NCI-H187 (cell line): ENCODE measurements at places on chromosomes 3 and 15.

- DNase-seq = no peak
Measured at GRCh38 chr3:53162672-53163443, 1.8 kb downstream of the PRKCD start.

DNA sequence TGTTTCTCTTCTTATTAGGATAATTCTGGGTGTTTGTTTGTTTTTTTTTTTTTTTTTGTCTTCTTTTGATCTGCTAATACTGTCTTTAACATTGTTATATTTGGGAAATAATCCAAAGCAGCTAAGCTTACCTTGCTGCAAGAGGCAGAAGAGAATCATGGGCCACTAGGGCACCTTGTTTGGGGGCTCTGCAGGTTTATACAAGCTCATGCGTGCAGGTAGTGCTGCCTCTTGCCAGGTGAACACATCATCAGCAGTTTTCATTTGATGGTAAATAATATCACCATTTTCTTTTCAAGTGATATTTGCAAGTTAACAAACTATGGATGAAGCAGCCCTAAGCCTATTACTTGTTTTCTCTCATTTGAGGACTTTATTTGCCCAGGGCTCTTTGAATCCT is 37.9 kb downstream of the MAP3K13 start:
- DNase-seq = no peak

- no peak for DNase-seq
Measured at GRCh38 chr3:172321035-172321434, 127.2 kb downstream of the GHSR start.

DNA sequence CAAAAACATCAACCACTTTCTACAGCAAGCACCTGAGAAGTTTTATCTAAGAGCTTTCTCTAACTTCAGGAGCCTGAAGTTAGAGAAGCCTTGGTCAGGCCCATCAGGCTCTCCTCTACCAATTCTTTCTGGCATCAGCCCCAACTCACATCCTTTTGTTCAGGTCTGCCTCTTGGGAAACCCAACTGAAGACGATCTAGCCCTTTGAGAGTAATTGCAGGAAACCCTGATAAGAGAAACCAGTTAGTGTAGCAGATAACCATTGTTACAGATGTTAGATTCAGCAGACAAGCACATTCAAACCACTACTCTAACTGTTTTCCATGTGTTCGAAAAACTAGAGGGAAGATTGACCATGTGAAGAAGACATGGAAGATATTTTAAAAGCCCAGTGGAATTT is 27.0 kb upstream of the DYNC1LI1 start:
- DNase-seq = no peak

GRCh38 chr15:85282504-85283115 is 97.8 kb upstream of the AKAP13 start:
- DNase-seq = no peak

- no peak for DNase-seq
Measured at GRCh38 chr3:97579365-97579764, 185.2 kb upstream of the ARL6 start.

DNA sequence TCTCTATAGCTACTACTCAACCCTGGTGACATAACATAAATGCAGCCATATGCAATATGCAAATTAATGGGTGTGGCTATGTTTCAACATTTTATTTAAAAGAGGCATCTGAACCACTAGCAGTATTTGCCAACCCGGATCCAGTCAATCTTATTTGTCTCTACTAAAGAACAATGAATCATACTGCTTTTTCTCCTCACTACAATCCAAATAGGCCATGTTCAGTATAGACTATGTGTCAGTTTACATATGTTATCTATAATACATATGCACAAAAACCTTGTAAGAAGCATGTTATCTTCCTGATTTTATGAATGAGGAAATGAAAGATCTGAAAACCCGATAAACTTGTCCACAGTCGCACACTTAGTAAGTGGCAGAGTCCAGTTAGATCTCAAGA is 125.7 kb downstream of the STAG1 start:
- no peak for DNase-seq

DNA sequence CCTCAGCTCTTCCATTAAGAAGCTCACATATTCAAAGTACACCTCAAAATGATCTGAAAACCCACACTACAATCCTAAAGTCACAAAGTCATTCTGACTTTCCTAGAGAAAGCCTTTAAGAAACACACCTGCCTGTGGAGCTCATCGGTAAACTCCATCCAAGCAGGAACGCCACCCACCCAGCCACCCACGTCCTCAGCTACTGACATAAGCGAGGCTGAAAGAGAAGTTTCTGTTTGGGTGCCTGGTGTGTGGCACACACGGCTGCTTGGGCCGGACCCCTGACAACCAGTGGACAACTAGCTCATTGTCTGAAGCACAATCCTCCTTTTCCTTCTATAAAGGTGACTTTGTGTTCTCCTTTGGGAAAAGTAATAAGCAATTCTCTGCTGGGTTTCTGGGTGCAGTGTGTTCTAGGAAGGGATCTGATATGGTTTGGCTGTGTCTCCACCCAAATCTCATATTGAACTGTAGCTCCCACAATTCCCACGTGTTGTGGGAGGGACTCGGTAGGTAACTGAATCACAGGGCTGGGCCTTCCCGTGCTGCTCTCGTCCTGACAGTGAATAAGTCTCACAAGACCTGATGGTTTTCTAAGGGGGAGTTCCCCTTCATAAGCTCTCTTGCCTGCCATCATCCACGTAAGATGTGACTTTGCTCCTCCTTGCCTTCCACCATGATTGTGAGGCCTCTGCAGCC is 26.1 kb downstream of the FAM174B start:
- DNase-seq = no peak

DNA sequence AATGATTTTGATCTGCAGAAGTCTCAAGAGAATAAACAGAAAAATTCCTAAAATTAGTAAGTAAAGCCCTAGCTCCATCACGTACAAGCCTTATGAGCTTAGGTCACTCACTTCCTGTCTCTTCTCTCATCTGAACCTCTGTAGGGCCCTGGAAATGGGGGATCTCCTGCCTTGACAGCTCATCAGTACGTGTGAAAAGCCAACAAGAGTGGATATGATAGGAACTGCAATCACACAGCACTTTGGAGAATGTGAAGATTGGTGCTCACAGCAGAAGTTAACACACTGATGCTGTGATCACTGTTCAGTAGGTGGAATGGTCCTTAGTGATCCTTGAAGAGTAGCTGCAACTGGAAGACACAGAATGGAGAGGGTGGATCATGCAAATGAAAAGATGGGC is 27.8 kb upstream of the ALDH1L1 start:
- DNase-seq = no peak

DNA sequence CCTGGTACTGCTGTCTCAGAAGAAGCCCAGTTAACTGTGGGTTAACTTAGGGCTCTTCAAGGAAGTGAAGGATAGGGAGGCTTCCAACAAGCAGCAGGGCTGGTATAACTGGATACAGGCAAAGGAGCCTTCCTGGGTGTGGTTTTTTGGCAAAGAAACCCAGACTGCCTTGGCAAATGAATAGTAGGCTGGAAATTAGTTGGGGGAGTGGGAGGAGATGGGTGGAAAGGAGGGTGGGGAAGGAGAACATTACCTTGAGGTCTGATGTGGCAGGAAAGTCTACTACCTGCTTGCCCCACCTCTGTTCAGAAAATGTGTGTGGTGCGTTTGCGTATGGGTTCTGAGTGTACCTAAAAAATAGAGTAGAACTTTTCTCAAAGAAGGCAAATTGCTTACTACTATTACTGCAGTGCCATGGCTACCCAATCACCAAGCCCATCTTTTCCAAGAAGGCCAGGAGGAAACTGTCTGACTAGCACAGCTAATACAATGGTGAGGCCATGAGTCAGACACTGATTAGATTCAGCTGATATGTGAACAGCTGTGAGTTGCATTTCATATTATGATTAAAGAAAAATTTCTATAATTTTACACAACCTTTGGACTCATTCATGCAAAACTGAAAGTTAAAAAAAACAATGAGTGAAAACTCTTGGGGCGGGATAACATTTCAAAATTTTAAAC is 55.2 kb downstream of the SPTSSB start:
- no peak for DNase-seq

- DNase-seq = no peak
Measured at GRCh38 chr3:36403661-36404060, 23.4 kb downstream of the STAC start.

DNA sequence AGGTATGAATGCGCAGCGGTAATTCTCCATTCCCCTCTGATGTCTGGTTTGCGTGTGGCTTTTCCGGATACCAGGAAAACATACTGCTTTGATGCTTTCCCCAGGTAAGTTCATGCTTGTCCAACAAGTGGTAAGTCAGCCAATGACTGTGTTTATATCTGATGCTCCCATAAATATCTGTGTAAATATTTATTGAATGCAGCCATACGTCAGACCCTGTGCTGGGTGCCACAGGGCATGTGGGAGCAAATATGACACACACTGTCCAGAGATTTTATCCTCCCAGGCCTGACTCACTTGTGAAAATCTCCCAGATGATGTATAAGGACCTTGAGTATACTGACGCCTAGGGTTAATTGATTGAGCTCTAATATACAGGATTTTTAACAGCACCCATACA is 29.6 kb upstream of the CEMIP start:
- DNase-seq = no peak

DNA sequence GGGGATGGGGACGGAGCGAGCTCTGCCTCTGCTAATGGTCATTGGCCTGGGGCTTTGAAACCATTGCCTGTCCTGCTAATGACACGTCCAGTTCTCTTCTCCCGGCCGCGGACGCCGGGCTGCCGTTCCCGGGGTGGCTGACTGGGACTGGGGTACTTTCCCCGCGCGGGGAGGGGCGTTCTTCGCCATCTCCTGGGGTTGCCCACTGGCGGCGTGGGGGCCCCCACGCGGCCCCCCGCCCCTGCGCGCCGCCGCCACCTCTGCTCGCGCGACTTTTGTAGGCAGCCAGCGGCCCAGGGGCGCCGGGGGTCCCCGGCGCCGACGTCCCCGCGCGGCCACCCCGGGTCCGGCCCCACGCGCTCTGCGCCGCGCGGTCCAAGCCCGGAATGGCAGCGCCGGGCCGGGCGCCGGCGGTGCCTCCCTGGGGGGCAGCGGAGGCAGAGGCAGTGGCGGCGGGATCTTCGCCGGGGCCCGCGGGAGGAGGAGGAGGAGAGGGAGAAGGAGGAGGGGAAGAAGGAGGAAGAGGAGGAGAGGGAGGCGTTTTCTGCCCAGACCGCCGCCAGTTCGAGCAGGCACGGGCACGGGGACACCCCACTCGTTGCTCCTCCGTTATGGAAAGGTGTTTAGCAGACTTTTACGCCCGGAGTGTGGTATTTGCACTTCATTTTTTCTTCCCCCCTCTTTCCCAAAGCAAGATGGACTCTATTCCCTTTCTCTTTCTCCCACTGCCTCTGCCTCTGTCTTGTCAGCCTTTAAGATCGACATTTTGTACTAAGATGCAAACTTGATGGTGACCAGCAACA is 2.3 kb downstream of the BBX start:
- DNase-seq = no peak

GRCh38 chr15:76988867-76989780 is 5.8 kb upstream of the PSTPIP1 start:
- no peak for DNase-seq

- DNase-seq = no peak
Measured at GRCh38 chr15:70169147-70169546, 71.4 kb upstream of the TLE3 start.

DNA sequence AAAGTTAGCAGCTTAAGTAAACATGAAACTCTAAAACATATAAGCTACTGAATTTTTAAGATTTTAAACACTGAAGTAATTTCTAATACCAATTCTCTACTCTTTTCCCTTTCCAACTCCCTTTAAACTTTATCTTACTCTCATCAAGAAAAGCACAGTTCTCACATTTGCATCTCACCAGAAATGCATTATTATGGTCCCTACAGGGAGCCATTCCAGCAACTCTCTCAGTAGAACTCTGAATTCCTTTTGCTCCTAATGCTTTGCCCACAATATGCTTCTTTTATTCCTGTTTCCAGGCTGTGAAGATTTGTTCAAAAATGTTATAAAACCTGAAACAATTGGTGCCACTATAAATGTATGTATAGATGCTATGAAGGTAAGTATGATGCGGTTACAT is 83.4 kb downstream of the TFDP2 start:
- no peak for DNase-seq

- no peak for DNase-seq
Measured at GRCh38 chr3:123623346-123623880, 38.6 kb upstream of the HACD2 start.

- no peak for DNase-seq
Measured at GRCh38 chr3:17508180-17508752, 234.2 kb downstream of the TBC1D5 start.

- DNase-seq = no peak
Measured at GRCh38 chr3:37964146-37964545, 26.4 kb upstream of the VILL start.

DNA sequence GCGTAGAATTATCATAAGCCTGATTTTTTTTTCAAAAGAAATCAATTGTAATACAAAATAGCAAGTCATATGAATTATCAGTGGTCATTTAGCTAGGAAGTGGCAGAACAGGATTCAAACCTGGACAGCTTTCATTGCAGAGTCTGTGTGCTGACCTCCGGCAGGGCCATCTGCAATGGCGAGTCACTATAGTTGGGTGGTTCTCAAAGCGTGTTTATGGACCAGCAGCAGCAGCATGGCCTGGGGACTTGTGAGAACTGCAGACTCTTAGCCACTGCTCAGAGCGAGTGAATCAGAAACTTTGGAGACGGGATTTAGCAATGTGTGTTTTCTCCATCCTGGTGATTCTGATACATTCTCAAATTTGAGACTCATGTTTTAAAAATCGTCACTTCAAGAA is 202.3 kb upstream of the SUCLG2 start:
- DNase-seq = no peak

- no peak for DNase-seq
Measured at GRCh38 chr15:67911727-67912126, 71.9 kb upstream of the RNU6-1 start.

DNA sequence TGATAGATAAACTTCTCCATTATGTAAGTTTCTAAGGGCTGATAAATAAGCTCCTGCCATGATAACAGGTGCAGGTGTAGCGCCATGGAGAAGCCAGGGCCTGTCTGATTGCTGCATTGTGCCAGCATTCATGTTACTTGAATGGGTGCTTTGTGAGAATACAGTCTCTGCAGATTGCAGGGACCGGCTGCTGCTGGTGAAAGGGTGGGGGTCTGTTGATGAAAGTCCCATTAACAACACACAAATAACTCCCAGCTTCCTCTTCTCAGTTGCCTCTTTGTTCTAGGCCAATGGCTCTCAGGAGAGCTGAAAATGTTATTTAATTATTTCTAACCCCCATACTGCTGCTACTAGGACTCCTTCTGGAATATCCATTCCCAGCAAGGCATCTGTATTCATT is 77.2 kb downstream of the RTP4 start:
- DNase-seq = no peak

DNA sequence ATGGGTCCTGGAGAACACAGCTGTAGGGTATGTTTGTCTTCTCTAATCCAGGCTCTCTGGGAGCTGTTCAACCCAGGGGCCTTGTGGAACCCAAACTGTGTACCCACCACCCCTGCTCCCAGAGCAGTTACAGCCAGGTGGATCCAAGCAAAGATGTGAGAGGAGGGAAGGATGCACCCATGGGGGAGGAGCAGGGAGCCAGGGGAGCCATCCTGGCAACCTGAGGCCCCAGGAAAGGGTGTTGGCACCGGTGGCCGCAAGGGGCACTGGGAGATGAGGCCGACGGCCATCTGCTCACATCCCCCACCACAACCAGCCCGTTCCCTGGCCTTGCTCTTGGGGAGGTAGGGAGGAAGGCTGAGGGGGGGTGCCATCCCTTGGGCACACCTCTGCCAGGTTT is 43.2 kb downstream of the CMTM6 start:
- DNase-seq = no peak

GRCh38 chr3:12395349-12396012 is 88.8 kb upstream of the TSEN2 start:
- DNase-seq = no peak

- no peak for DNase-seq
Measured at GRCh38 chr3:195907684-195907933, 742 bp downstream of the TNK2 start.

GRCh38 chr3:61520966-61521628 is 40.3 kb upstream of the PTPRG start:
- DNase-seq = no peak
